ENCODE measurements at places on chromosomes 3 and 15.

DNA sequence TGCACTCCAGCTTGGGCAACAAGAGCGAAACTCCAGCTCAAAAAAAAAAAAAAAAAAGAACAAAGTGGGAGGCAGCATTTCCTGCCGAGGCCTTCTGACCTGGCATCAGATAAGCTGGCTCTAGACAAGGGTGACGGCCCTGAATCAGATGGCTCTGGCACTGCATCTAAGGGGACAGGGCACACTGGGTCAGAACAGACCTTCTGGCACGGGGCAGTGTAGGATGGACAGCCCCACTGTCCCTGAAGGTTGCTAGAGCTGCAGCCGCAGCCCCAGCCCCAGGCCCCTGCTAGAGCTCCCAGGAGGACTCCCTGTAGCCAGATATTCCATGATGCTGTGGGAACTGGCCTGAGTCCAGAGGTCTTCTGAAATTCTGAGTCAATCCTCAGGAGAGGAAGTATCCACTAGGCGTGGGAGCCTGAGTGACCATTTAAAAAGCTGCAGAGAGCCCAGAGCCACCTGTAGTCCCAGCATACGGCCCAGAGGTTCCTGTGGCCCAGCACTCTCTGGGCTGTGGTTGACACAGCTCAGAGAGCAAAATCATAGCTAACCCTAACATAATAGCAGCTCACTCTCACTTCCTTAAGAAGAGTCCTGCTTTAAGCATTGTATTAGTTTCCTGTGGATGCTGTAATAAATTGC, 69.2 kb upstream of the MFGE8 start:
- DNase-seq = no peak

DNA sequence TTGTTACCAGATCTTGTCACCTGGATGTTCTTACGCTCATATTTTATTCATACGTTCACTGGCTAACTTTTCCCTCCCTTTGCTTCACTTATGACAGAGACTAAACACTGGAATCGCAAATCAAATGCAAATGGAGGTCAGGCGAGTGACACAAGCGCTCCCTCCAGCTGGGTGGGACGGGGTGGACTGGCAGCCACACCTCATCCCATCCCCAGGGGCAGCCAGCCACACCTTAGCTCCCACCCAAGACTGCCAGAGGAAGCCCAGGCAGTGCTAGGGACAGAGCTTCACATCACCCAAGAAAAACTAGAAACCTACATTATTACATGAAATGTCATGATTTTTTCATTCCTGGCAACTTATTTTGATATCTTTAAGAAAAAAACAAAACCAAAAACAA, 366.2 kb downstream of the ERC2 start:
- no peak for DNase-seq

- DNase-seq = no peak
These were observed 468.0 kb upstream of the IL12A start for GRCh38 chr3:159520638-159521037.

DNA sequence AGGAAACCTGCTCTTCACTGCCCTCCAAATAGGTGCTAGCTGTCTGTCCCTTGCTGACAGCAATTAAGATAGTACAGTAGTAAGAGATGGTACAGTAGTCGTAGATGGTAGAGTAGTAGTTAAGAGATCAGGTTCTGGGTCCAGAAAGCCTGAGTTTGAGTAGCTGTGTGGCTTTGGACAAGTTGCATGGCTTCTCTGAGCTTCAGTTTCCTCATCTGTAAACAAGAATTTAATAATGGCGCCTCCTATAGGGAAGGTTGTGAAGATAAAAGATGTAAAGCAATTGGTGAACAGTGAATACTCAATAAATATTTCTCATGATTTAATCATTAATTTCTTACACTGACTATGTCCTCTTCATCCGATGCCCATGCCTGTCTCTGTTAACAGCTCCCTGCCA, 86.9 kb upstream of the BCL6 start:
- DNase-seq = no peak

DNA sequence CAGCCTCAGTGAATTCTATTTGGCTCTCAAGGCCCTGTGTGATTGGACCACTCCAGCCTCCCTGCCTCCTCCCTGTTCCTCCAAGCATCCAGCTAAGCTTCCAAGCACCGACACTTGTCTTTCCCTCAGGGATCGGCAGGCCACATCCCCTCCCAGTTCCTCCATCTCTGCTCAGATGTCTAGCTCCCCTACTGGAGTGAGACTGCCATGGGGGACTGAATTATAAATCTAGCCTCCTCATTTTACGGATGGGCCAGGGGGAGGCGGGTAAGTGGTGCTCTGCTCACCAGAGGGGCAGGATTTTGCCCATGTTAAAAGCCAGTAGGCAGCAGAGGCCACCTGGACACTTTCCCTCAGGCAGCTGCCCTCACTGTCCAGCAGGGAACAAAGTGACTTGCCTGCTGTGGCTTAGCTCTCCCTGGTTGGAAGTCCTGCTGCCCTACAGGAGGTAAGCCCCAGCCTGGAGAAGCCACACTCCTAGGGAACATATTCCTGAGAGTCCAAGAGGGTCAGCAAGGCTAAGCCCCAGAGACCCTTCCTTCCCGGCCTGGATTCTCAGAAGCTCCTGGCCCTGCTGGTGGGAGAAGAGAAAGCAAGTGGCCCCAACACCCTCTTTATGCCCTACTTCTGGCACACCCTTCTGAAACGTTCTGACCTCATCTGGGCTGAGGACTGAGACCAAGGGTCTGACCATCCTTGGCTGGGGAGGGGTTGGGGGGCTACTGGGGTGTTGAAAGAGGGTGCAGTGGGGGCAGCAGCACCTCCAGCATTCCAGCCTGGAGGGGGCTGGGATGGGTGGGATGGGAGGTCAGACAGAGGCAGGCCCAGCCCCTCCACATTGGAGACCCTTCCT, 9.1 kb upstream of the HHATL start:
- no peak for DNase-seq

GRCh38 chr3:15403495-15403894, 23.8 kb downstream of the METTL6 start:
- no peak for DNase-seq

DNA sequence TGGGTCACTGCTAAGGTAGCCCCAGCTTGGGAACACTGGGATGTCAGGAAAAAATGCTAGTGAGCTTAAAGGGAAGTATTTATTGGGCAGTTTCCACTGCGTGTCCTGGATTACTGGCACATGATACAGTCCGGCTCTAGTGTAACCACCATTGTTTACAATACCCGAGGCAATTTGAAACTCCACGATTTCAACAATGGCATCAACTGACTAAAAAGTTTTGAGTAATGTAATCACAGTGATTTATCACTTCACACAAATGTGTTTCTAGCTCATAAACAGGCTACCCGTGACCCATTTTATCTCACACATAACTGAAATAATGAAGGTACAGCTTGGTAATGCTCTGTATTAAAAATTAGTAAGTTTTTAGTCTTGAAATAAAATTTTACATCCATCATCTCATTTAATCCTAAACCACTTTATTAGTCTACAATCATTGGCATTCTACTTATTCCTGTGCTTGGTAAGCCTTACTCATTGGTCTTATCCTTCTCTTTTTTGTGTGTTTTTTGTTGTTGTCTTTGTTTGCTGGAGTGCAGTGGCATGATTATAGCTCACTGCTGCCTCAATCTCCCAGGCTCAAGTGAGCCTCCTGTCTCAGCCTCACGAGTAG, 7.6 kb downstream of the ZMAT3 start:
- no peak for DNase-seq

- DNase-seq = no peak
These were observed 477.1 kb upstream of the KCNMB2 start for GRCh38 chr3:178059119-178059518.

- DNase-seq = no peak
These were observed 80.1 kb upstream of the DGKG start for GRCh38 chr3:186442162-186442561.

- no peak for DNase-seq
These were observed 405.8 kb upstream of the SUCLG2 start for GRCh38 chr3:68060191-68060590.

DNA sequence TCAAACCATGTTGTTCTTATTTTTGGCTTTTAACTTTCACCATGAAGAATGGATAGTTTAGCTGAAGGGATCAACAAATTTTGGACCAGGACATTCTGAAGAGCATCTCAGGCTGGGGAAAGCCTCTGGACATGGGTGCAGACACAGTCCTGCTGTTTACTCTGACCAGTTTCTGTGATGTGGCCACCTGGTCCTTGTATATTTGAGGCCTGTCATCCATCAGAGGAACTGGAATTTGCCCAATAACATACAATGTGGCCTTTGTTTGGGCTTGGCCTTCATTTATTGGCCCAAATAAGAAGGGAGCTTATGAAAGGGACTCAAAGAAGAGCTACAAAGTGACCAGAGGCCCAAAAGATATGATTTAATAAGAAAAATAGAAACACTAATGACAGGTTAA, 127.9 kb downstream of the MYRIP start:
- no peak for DNase-seq

- no peak for DNase-seq
These were observed 164.3 kb upstream of the SETMAR start for GRCh38 chr3:4138786-4139431.

DNA sequence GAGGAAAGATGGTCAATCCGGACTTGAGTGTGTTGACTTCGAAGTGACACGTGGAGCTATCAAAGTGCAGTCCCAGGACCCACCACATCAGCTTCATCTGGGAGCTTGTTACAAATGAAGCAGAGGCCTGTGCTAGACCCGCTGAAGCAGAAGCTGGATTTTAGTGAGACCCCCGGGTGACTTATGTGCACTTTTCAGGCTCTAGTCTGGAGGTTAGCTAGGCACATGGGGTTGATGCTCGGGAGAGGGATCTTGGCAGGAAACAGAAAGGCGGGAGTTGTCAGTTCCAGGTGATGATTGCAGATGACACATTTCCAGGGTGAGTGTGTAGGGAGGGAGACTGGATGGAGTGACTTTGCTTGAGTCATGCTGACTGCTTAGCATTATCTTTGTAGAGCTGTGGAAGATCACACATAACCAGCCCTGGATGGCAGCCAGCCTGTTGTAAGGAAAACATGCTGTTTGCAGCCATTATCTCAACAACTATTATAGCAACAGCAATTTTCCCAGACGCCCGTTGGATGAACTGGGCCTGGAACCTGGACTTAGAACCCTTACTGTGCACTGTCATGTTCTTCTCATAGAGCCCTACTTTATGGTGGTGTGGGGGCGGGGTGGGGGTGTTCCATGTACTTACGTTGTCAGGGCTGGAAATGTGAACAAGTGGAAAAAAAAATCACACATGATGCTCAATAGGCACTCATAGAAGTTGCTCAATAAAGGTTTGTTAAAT, 122.4 kb downstream of the THSD4 start:
- DNase-seq = no peak

DNA sequence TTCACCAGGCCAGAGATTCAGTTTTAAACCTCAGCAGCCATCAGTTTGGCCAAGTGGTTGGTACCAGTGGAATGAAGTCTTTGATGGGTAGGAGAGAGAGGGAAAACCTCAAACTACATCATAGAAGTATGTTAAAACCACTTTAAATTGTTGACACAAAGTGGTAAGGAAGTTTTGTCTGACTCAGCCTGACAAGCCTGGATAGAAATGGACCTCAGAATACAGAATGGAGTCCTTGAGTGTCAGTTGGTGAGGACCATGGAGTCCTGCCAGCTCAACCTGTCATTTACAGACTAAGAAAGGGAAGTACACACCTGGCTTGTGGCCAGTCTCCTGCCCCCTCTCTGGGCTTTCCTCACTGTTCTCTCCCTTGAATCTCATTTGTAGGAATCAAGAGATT, 12.1 kb downstream of the EAF1 start:
- no peak for DNase-seq

DNA sequence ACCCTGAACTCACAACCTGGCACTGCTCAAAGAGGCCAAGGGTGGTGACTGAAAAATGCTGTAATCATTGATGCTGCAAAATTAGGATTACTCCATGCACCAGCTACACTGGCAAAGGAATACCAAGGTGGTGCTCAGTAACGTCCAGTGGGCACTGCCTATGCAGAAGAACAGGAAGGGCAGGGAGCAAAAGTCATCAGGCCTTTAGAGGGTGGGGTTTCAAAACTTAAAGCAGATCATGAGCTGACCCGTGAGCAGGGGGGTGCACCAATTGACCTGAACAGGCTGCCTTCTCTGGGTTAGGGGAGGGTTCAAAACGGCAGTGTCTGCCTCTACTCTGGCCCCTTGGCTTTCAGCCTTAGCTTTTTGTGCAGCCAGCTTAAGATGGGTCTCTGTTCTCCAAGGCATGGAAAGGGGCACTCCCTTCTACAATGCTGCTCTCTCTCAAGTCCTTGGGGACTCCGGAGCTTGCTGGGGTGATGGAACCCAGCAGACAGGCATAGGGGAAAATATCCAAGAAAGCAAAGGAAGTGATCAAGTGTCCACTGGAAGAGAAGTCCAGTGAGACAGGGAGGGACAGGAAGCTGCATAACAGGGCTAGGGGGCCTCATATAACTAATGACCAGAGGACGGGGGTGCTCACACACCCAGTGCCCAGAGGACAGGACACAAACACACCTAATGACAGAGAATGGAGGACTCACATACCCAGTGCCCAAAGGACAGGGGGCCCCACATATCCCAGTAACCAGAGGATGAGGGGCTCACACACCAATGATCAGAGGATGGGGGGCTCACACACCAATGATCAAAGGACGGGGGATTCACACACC, 11.4 kb downstream of the RAB6B start:
- DNase-seq = no peak

GRCh38 chr3:14923476-14923875, 23.9 kb upstream of the NR2C2 start:
- no peak for DNase-seq

DNA sequence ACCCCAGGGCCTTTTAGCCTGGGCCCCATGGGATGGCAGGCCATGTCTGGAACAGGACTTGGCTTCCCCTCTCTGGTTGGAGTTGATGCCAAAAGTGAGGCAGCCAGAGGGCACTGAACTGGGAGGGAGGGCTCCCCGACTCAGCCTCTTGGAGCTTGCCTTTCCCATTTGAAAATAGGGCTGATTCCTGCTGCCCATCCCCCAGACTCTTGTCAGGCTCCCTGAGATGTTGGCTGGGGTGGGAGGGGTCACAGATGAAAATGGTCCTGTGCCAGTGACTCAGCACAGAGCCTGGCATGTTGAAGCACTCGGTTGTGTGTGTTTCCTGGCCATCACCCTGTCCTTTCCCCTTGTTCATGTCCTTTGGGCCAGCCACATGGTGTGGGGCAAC, 6.6 kb downstream of the PPCDC start:
- no peak for DNase-seq

GRCh38 chr3:146705225-146705624, 100.1 kb upstream of the PLSCR5 start:
- DNase-seq = no peak

Data from retina (tissue), 1 donor.